ENCODE measurements at places on chromosomes 1 and 21.

DNA sequence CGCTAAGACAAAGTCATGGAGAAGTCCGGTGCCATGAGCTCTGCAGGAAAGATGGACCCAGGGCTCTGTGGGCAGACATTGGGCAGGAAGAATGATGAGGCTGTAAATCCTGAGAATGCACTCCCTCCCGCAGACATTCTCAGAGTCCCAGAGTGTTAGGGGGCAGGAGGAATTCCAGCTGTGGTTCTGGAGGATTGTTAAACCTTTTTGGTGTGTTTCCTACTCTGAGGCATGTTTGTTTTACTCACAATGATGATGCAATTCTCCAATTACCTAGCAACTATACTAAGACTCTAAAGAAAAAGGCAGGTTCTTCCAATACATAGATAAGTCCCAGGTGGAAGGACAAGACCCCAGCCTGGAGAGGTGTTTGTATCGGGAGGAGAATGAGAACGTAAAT lies 2.8 kb upstream of the CAPN9 start:
- no peaks in the 10 kb centered on the region for H3K4me1 ChIP-seq
- no peaks in the 10 kb centered on the region for H3K36me3 ChIP-seq
- no peaks in the 10 kb centered on the region for H3K27me3 ChIP-seq
- no peak overlapping the region for H3K4me3 ChIP-seq

DNA sequence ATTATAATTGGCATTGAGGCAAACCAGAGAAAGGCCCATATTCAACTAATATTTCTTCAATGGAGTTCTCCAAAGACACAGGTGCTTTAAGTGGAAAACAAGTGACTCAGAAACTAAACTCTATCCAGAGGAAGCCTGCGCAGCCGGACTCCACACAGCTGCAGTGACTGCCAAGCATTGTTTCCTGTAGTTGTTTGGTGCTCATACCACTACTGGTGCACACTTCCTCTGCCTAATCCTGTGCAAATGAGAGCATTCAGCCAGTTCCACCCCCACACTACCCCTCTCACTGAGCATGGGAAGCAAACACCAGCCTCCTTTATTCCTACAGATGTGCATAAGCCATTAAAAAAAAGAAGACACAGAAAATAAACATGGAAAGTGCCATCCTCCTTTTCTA lies 102.9 kb downstream of the VAV3 start:
- no peaks in the 10 kb centered on the region for H3K4me1 ChIP-seq
- no peak overlapping the region for H3K4me3 ChIP-seq
- H3K27ac ChIP-seq = no peak overlapping the region
- no peaks in the 10 kb centered on the region for H3K27me3 ChIP-seq

- H3K4me1 ChIP-seq = no peaks in the 10 kb centered on the region
- no peaks in the 10 kb centered on the region for H3K36me3 ChIP-seq
- no peaks in the 10 kb centered on the region for H3K27me3 ChIP-seq
- no peak overlapping the region for H3K27ac ChIP-seq
Measured at GRCh38 chr1:3678361-3679097, 26.2 kb downstream of the TP73 start.

- H3K4me1 ChIP-seq = peaks cover 71% of the 10 kb centered on the region
- H3K27ac ChIP-seq = peak overlapping the region; percentile 79
- H3K27me3 ChIP-seq = no peaks in the 10 kb centered on the region
- no peak overlapping the region for H3K4me3 ChIP-seq
- peaks cover 37% of the 10 kb centered on the region for H3K36me3 ChIP-seq
Measured at GRCh38 chr1:42932442-42932941, 26.2 kb downstream of the SLC2A1 start.

- H3K27me3 ChIP-seq = peaks cover 4% of the 10 kb centered on the region
- no peaks in the 10 kb centered on the region for H3K36me3 ChIP-seq
- DNase-seq = no peak
- H3K4me1 ChIP-seq = no peaks in the 10 kb centered on the region
- H3K27ac ChIP-seq = no peak overlapping the region
- H3K4me3 ChIP-seq = no peak overlapping the region
Measured at GRCh38 chr21:36676039-36676950, 22.6 kb upstream of the SIM2 start.

GRCh38 chr21:30268608-30269197 lies 14.0 kb downstream of the KRTAP24-1 start:
- no peaks in the 10 kb centered on the region for H3K4me1 ChIP-seq
- H3K4me3 ChIP-seq = no peak overlapping the region
- no peaks in the 10 kb centered on the region for H3K36me3 ChIP-seq
- no peaks in the 10 kb centered on the region for H3K27me3 ChIP-seq

DNA sequence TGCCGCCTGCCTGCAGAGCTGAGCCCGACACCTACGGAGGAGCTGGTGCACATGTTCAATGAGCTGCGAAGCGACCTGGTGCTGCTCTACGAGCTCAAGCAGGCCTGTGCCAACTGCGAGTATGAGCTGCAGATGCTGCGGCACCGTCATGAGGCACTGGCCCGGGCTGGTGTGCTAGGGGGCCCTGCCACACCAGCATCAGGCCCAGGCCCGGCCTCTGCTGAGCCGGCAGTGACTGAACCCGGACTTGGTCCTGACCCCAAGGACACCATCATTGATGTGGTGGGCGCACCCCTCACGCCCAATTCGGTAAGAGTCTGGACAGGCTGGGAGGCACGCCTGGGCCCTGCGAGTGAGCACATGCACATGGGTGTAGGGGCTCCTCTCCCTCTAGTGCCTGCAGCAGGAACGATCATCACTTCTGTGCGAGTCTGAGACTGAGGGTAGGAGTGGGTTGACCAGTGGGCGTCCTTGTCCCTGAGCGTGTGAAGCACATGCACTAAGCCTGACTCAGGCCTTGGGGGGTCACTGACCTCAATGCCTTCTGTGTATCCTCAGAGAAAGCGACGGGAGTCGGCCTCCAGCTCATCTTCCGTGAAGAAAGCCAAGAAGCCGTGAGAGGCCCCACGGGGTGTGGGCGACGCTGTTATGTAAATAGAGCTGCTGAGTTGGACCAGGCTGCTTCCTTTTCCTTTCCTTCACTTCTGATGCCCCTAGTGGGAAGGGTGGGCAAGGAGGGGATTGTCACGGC lies 6.9 kb downstream of the DMAP1 start:
- no peak for DNase-seq
- no peak overlapping the region for H3K4me3 ChIP-seq
- peaks cover 46% of the 10 kb centered on the region for H3K36me3 ChIP-seq
- no peaks in the 10 kb centered on the region for H3K27me3 ChIP-seq

- no peak for DNase-seq
- H3K27me3 ChIP-seq = no peaks in the 10 kb centered on the region
- H3K4me1 ChIP-seq = no peaks in the 10 kb centered on the region
- H3K4me3 ChIP-seq = no peak overlapping the region
- H3K27ac ChIP-seq = no peak overlapping the region
- peaks cover 41% of the 10 kb centered on the region for H3K36me3 ChIP-seq
Measured at GRCh38 chr1:21749109-21749508, 33.8 kb downstream of the USP48 start.
